Activated naive CD4-positive, alpha-beta T cell treated with anti-CD3 and anti-CD28 coated beads, Interleukin-2, amount 10 ng/mL, durations not matched to agents 5 hours and 36 hours (primary cell): ENCODE measurements at places on chromosomes 7 and 10. TPM values are rescaled to one million over a fixed set of nuclear protein-coding genes. Genes with fewer than 3 reads are reported as not detected.

Gene SPDYE1
- 0.13 TPM for total RNA-seq

Gene ASB13
- 9.0 TPM for total RNA-seq

Gene ELAPOR2
- total RNA-seq = 2.6 TPM

Gene ADIRF
- not detected for total RNA-seq

Gene ZWINT
- 59.9 TPM for total RNA-seq

Gene SPDYE6
- total RNA-seq = not detected

Gene HIBADH
- total RNA-seq = 14.0 TPM

Gene EPHB4
- 1.1 TPM for total RNA-seq

Gene TMEM213
- 0.28 TPM for total RNA-seq

Gene PRXL2A
- 8.8 TPM for total RNA-seq
